ENCODE measurements at places on chromosomes 3 and 15.

- DNase-seq = no peak
Measured at GRCh38 chr3:81198216-81198615, 563.2 kb downstream of the GBE1 start.

GRCh38 chr3:184366619-184367289 lies 5.2 kb downstream of the POLR2H start:
- no peak for DNase-seq

- DNase-seq = no peak
Measured at GRCh38 chr15:37010595-37010994, 89.8 kb downstream of the MEIS2 start.

- DNase-seq = no peak
Measured at GRCh38 chr15:29883126-29883525, 60.9 kb upstream of the TJP1 start.

- DNase-seq = no peak
Measured at GRCh38 chr3:116048991-116049390, 396.3 kb downstream of the LSAMP start.

DNA sequence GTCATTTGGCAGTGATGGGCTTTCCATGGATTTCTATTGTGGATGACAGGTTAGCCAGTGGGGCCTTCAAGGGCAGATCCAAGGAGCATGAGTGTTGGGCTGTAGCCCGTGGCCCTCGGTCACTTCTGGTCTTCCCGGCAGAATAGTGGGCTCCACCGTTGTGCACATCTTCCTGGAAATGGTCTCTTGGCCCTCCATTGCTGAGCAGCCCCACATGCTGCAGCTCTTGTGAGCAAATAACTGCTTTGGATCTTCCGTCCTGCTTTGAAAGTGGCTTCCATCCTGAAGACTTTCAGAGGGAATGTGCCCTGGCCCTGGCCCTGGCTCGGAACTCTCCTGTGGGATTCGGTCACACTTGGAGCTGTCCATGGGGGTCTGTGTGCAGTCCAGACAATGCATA lies 102.8 kb downstream of the SNRPN start:
- no peak for DNase-seq

- DNase-seq = no peak
Measured at GRCh38 chr3:97687734-97688133, 76.8 kb upstream of the ARL6 start.

GRCh38 chr3:175495331-175495730 lies 636.2 kb downstream of the NAALADL2 start:
- no peak for DNase-seq

DNA sequence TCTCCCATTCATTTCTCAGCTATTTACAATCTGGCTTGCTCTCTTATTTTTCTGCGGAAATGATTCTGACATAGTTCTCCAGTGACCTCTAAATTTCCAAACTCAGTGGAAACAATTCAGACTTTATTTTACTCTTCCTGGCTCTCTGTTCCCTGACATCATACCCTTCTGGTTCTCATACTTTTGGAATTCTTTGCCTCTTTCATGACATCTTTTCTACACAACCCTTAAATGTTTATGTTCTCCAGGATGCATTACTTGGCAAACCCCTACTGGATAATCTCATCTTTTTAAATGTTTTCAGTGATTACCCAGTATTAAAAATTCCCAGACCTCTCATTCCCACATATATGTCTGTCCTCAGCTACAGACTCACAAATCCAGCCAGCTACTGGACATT lies 23.9 kb upstream of the PLSCR4 start:
- no peak for DNase-seq

DNA sequence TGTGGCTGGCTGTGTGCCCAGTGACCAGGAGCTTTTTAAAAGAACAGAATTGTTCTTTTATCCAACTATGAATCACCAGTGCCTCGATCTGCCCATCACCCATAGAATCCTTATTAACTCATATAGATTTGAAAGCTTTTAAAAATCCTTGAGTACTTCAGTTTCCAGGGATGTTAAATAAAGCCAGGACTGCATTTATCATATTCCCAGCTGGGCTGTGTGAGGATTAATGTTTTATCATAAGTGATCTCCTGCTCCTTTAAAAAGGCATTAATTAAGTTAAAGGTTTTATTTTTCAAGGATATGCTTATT lies 234.0 kb downstream of the MYRIP start:
- no peak for DNase-seq

GRCh38 chr3:63976161-63976871 lies 47.0 kb downstream of the PSMD6 start:
- DNase-seq = no peak

- no peak for DNase-seq
Measured at GRCh38 chr3:129448186-129448895, 8.3 kb downstream of the IFT122 start.

- DNase-seq = no peak
Measured at GRCh38 chr3:128430301-128430700, 36.4 kb downstream of the DNAJB8 start.

- DNase-seq = no peak
Measured at GRCh38 chr15:91737151-91737818, 116.2 kb upstream of the SLCO3A1 start.

GRCh38 chr15:69691307-69692015 lies 238.8 kb downstream of the RPLP1 start:
- no peak for DNase-seq

DNA sequence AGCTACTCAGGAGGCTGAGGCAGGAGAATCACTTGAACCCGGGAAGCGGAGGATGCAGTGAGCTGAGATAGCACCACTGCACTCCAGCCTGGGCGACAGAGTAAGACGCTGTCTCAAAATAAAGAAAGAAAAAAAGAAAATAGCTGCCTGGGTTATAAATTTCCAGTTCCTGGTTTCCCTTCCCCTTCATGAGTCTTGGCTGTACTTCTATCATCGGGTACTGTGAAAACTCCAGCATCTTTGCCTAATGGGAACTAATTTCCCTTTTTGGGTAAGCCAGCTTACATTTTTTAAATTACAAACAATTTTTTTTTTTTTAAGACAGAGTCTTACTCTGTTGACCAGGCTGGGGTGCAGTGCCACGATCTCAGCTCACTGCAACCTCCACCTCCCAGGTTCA lies 15.0 kb downstream of the DENND4A start:
- DNase-seq = no peak

GRCh38 chr3:188299068-188299467 lies 145.1 kb downstream of the LPP start:
- DNase-seq = no peak

GRCh38 chr15:29887721-29888120 lies 65.5 kb upstream of the TJP1 start:
- no peak for DNase-seq

GRCh38 chr3:18531662-18532061 lies 106.5 kb upstream of the SATB1 start:
- no peak for DNase-seq

GRCh38 chr3:197590313-197590962 lies 34.7 kb upstream of the BDH1 start:
- no peak for DNase-seq

- DNase-seq = no peak
Measured at GRCh38 chr15:49288391-49288790, 118.3 kb downstream of the GALK2 start.

DNA sequence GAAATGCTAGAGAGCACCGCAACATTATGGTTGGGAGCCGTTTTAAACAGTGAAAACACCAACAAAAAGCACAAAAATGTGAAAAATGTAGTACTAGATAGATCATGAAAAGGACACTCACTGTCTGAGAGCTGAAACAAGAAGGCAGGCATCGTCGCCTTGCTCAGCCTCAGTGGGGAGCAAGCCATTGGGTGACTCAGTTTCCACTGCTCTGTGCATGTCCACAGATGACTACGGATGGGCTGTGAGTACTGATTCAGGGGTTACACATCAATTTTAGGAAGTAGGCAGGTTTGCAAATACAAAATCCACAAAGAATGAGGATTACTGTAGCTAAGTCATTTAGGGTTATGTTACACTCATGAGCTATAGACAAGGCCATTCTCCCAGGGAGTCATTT lies 10.8 kb downstream of the NOX5 start:
- DNase-seq = no peak

GRCh38 chr3:71955240-71956068 lies 170.5 kb upstream of the PROK2 start:
- DNase-seq = no peak

- DNase-seq = no peak
Measured at GRCh38 chr3:11367143-11367693, 95.0 kb downstream of the ATG7 start.

GRCh38 chr3:124078953-124079911 lies 87.3 kb upstream of the ROPN1 start:
- peak; percentile 23 for DNase-seq

GRCh38 chr3:37202035-37202434 lies 27.7 kb upstream of the LRRFIP2 start:
- no peak for DNase-seq

GRCh38 chr3:31968369-31968926 lies 12.6 kb downstream of the OSBPL10 start:
- DNase-seq = no peak

- DNase-seq = no peak
Measured at GRCh38 chr3:81279481-81280379, 481.7 kb downstream of the GBE1 start.

GRCh38 chr3:105253225-105253624 lies 113.5 kb upstream of the ALCAM start:
- DNase-seq = no peak

- DNase-seq = no peak
Measured at GRCh38 chr15:61128896-61129295, 100.2 kb downstream of the RORA start.

- DNase-seq = no peak
Measured at GRCh38 chr15:42353061-42353460, 6.2 kb upstream of the CAPN3 start.

- no peak for DNase-seq
Measured at GRCh38 chr3:79670178-79670577, 97.6 kb downstream of the ROBO1 start.

DNA sequence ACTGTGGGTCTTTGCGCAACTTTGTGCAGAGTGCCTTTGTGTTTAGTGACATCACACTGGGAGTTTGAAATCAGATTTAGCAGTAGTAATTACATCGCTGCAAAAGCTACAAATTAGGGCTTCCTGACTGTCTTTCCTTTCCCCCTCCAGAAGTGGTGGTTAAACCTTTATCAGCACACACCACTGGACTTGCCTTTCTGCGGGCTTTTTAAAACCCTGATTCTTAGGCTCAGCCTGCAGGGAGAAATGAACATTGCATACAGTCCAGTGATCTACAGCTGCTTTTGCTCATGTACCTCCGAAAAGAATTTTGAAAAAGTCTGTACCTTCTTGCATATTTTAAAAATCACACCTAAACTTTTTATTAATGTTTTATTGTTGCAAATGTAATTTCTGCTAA lies 219.7 kb upstream of the NAALADL2 start:
- DNase-seq = no peak

- DNase-seq = no peak
Measured at GRCh38 chr3:168061332-168061996, 34.3 kb downstream of the GOLIM4 start.

- DNase-seq = no peak
Measured at GRCh38 chr3:139755551-139755950, 77.8 kb upstream of the NMNAT3 start.

DNA sequence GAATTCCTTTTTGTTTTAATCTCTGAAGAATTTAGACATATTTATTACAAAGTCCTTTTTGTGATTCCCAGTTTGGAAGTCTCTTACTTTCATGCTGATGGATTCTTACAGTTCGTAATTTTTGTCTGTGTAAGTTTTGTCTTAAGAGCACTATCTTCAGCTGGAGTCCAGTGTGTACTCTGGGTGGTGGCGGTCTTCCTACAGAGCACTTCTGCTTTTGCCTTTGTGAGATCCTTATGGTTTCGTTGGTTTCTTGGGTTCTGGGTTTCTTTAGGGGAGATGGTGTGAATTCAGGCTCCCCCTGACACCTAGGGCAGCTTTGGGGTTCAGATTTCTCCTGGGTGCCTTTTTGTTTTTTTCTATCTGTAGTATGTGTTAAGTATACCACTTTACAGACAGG lies 45.3 kb downstream of the PLS1 start:
- no peak for DNase-seq

DNA sequence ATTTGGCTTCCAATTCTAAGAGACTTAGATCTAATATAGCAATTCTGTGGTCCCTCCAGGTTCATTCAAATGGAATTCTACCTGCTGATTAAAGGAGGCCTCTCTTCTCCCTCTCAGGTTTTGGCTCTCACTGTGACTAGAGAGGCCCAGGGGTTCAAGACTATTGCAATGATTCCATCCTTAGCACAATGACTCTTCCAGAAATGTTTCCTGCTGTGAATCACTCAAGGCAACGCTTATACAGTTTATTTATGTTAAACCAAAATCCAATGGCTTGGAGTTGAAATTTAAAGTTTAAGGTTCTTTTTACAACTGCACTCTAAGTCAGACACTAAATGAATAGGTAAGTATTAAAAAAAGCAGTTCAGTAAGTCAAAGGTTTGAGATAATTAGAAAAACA lies 39.9 kb downstream of the IFT57 start:
- no peak for DNase-seq

GRCh38 chr15:101651554-101652097 lies 555 bp downstream of the TM2D3 start:
- DNase-seq = no peak

GRCh38 chr15:90058775-90059174 lies 43.5 kb downstream of the IDH2 start:
- DNase-seq = no peak

GRCh38 chr3:131925571-131925970 lies 109.2 kb downstream of the CPNE4 start:
- no peak for DNase-seq

GRCh38 chr3:48110463-48110862 lies 77.8 kb downstream of the CDC25A start:
- DNase-seq = no peak

DNA sequence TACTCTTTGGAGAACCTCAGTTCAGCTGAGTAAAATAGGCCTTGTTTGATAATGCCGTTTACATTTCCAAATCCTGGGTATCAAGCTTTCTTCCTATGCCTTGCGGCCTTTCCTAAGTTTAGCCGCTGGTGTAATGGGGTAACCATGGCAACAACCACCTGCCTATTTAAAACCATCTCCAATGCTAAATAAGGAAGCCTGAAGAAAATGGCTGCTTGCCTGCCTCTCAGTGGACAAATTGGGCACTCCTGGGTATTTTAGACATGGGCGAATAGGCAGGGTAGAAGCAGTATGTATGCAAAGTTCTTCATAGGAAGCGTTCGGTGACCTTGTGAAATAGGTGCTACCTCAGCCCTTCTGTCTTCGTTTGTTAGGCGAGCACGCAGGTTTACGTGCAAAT lies 122.7 kb downstream of the DGKG start:
- DNase-seq = no peak

DNA sequence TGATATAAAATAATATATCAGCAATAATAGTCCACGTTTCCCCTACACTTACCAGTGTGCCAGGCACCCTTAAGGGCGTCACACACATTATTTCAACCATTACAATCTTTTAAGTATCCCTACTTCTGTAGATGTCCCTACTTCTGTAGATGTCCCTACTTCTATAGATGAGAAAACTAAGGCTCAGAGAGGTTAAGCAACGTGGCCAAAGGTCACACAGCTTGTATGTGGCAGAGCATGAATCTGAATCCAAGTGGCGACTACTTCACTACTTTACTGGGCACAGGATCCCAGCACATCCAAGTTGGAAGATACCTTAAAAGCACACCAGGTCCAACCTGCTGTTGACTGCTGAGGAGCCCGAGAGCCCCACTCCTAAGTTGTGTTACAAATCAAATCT lies 77.5 kb downstream of the TLE3 start:
- DNase-seq = no peak

Measured in CD4-positive, alpha-beta T cell treated with Interleukin-15 for 4 hours (primary cell).